Stimulated activated CD4-positive, alpha-beta T cell treated with anti-CD3 and anti-CD28 coated beads, Interleukin-2, amount 100 ng/mL, for 48 hours (primary cell): ENCODE measurements at places on chromosomes 6 and 20.

DNA sequence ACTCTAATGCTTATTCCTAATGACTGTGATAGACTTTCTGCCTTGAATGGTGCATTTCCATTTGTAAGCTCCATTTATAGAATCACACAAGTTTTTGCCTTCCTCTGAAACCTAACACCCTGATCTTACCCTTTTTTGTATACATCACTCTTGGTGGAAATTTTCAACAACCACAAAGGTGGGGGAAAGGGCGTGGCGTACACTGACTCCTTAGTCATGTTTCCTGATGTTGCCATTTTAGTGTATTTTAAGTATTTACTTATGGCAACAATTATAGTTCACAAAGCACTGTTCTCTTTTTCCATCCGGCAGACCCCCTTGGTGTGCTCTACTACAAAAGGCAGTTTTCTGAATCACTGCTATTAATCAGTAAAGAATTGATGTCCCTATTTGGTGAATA, 92.0 kb downstream of the ATXN1 start:
- DNase-seq: peak; percentile 39

GRCh38 chr6:17391976-17392375, 1.4 kb upstream of the CAP2 start:
- no peak for DNase-seq

DNA sequence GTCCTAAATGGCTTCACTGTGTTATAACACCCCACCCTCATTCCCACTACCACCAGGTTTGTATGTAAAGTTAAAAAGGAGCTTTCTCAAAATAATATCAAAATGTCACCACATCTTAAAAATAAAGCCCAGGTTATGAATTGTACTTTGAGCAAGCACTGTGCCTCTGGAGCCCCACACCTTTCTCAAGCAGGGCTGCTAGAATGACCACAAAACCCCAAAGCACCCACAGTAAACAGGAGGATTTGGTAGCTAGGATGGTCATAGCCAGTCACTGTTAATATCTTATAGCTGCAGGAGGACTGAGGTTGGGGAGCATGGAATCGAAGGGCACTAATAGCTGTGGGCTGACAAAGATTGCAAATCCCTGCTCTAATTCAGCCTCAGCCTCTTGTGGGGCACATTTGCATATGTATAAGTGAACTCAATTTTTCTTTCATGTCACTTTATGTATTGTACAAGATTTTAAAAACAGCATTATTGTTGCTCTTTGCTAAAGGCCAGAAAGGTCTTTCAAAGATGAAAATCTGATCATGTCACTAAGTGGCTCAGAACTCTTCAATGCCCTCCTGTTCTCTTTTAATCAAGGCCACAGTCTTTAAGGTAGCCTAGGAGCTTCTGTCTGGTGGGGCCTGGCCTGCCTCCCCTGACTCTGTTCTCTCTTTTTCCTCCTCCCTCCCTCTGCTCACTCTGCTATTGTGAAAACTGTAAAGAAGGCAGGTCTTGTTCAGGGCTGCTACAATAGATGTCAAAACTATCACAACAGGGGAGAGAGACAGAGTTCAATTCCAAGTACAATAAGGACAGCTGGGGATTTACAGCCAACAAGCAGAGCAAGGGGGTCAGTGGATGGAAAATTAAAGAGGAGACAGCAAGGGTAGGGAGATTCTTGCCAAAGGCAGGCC, 101.6 kb downstream of the TMEM200A start:
- no peak for DNase-seq

GRCh38 chr6:158457616-158458278, 102.1 kb upstream of the TMEM181 start:
- no peak for DNase-seq

DNA sequence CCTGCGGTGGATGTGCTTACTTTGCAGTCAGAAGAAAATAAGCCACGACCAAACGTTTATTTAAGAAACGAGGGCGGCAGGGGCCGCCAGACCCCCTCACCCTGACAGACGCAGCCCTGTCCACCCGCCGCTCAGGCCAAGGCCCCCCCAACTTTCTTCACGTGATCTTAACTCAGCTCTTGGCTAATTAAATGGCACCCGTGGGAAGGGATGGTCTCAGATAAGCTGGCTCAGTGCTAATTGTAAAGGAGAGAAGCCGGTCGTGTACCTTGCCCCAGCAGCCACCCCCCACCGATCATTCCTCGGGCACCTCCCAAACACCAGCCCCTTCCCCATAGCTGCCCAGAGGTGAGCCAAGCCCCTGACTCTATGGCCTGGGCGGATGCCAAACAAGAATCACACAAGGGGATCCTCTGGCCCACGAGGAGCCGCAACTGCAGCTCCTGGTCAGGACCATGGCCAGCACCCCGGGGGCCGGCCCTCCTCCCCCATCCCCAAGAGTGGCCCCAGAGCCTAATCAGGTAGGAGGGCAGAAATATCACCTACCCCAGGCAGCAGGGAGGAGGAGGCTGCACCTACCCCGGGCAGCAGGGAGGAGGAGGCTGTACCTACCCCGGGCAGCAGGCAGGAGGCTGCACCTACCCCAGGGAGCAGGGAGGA, 11.2 kb downstream of the KCNQ2 start:
- DNase-seq: no peak

DNA sequence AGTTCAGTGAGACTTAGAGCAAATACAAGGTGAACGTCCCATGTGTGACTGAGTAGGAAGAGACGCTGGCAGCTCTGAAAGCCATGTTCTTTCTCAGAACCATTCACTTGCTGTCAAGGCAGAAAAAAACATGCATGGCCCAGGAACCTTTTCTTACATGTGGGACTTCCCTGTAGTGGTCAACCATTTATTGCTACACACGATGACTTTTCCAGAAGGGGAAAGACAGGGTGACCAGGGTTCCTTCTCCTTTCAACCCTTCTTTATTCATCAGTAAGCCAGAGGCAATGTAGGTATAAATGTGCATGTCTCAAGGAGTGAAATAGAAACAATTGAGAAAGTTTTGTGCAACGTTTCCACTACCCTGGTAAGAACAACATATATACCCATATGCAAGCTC, 189.0 kb downstream of the NFATC2 start:
- DNase-seq: no peak

- DNase-seq: no peak
Observed at GRCh38 chr20:23165307-23165750, 79.2 kb upstream of the CD93 start.

DNA sequence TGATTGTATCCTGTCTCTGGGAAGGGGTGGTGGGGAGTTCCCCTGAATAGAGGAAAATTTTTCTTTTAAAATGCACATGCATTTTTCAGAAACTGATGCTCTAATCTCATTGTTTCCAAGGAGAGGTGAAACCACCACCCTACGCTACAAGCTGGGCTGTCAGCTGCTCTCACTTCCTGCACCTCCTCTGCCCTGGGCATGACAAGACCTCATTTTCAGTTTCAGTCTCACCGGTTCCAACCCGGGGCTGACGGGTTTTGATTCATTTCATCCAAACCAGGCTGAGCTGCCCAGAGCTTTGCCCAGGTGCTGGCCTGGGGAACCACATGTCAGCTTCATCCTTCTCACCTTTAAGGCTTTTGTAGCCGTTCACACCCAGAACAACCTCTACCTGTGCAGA, 99.7 kb downstream of the EYA2 start:
- peak; percentile 48 for DNase-seq

DNA sequence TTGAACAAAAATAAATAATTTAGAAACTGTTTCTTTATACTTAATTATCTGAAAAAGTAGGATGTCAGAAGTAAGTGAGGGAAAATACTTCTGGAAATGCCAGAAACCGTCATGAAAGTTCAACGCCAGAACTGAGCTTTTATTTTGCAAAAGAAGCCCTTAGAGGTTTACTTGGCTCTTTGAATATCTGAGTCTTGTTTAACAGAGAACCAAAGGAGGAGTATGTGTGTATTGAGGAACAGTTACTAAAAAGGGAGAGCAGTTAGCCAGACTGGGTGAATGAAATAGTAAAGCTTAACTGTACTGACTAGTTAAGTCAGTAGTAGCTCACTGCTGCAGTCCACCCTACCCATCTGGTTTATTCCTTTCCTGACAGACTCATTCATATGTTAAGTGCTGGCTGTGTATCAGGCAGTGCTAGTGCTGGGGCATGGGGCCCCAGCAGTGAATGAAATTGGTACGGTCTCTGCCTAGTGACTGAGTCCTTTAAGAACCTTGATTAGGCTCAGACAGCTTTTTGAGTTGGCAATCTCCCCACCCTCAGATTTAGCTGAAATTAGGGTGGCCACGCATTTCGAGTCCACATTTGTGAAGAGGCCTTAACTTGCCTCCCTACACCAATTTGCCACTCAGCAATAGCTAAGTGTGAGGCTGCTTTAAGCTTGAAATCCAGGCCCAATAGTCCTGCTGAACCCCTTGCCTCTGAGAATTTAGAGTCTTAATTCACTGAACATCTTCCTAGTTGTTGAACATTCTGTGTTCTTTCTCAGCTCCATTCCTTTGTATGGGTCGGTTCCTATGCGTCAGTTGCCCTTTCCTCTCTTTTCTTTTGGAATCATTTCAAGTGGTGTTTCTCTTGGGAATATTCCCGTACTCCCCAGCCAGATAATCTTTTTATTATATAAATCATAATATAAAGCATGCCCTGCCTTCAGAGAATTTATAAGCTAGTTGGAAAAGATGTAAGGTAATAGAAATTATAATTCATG, 20.2 kb downstream of the MAP3K4 start:
- no peak for DNase-seq

GRCh38 chr20:25064561-25065071, 6.7 kb upstream of the ACSS1 start:
- DNase-seq: no peak

DNA sequence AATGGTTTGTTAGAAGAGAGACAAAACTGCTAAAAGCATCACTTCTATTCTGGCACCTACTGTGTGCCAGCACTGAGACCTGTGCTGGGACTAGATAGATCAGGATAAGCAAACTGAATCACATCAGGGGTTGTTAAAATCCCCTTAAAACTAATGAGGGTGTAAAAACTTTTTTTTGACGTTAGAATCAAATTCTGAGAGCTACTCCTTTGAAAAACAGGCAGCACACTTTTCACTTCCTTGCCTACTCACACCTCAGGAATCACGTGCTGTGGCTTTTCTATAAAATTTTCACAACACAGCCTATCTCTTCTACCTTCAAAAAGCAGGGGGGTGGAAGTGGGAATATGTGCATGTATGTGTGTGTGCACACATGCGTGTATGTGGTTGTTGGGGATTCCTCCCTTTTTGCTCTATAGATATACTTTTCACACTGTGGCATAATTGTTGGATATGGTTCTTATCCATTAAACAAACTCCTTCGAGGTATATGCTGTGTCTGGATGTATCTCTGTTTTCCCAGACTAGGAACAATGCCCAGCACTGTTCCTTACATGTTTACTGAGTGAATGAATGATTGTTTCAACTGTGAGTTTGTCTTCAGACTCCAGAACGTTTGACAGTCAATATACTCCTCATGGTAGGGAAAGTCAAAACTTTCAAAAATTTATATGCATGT, 105.4 kb downstream of the FYN start:
- no peak for DNase-seq
